ENCODE measurements at places on chromosomes 4 and X. TPM values are rescaled to one million over a fixed set of nuclear protein-coding genes. Genes with fewer than 3 reads are reported as not detected.

- DNase-seq, result no peak
Measured at GRCh38 chrX:68681443-68681941, 34.0 kb downstream of the STARD8 start.

- DNase-seq, result no peak
Measured at GRCh38 chr4:173243321-173243720, 74.7 kb downstream of the GALNT7 start.

- no peak for DNase-seq
Measured at GRCh38 chr4:87461281-87461700, 38.9 kb downstream of the NUDT9 start.

DNA sequence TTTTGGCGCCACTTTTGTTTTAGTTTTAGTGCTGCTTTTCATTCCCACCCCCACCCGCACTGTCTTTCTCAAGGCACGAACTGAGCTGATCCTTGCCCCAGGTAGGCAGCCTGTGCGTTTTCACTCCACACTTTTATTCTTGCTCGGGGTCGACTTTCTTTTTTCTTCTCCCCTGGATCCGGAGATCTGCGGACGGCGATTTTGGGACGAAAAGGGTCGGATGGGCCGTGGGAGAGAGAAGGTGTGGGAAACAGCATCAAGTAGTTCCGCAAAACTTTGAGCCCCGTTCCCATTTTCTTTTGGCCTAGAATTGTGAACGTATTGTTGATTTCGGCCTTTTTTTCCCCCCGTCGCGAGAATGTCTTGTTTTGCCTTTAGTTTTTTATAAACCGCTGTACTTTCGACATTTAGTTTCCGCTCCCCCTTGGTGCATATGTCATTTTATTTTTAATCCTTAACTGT lies 531 bp downstream of the STAG2 start:
- no peak for DNase-seq

The HSFX1 gene
- 0.24 TPM for total RNA-seq

The EDA gene
- 6.3 TPM for total RNA-seq

The C4orf51 gene
- total RNA-seq, result not detected

DNA sequence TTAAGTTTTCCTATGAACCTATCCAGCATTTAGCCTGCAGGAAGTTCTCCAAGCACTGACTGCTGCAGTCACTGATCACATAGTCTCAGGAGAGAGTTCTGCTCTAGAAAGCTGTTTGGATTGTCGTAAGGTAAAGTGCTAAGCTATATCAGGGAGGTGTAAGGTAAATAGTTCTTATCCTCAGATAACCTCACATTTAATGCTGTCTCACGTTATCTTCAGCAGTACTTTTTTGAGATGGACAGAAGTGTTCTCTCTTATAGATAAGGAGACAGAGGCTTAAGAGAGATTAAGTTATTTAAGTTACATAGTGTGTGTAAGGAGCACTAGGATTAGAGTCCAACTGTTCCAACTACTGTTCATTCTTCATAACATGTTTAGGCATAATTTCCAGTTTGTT lies 77.9 kb downstream of the STIM2 start:
- DNase-seq, result no peak

The GRIA3 gene
- 0.36 TPM for total RNA-seq

The HMGB2 gene
- 36.8 TPM for total RNA-seq

DNA sequence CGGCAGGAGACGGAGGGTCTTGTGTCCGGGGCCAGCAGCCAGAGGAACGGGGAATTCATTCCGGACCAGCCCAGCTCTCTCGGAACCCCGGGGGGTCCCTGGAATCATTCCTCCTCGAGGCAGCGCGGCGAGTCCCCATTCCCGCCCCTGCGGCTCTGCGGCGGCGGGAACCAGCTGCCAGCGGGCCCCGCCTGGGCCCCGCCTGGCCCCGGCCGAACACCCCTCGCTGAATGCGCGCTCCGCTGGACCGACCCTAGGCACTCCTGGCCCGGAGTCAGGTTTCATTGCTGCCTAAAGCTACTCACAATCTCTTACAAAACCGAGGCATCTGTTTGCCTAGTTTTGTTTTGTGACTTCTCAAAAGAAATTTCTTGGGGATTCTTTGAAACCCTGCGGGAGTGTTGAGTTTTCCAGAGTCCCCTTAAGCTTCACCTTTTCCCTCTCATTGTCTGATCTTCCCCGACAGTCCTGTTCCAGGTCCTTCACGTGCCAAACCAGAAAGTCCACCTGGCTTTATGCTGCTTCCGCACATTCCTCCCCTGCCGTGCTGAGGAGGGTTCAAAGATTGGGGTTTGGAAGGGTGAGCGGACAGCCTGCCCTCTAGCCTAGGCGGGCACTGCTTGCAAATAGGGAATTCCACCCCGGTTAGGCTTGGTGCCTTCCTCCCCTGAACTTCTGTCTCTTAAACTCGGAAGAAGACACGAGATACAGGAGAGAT lies 789 bp downstream of the ARHGAP10 start:
- DNase-seq, result no peak

The MAGEE2 gene
- not detected for total RNA-seq

GRCh38 chr4:126807132-126807531 lies 825.6 kb upstream of the INTU start:
- no peak for DNase-seq

The MAGEB3 gene
- not detected for total RNA-seq

DNA sequence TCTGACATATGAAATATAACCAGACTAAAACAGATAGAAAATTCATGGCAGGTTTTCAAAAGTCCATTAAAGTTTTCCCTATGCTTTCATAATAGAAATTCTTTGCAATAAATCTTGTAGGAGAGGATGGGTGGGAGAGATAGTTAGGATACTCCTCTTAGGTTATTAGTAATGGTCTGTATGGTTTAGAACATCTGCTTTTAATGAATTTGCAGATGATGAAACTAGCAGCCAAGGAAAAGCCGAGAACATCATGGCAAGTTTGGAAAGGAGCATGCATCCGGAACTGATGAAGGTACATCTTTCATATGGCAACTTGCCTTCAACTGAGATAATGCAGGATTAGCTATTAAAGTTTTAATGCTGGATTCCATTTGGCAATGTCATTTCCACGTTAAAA lies 70.7 kb downstream of the DOCK11 start:
- DNase-seq, result no peak

GRCh38 chr4:7323872-7324650 lies 110.7 kb downstream of the PSAPL1 start:
- DNase-seq, result no peak

DNA sequence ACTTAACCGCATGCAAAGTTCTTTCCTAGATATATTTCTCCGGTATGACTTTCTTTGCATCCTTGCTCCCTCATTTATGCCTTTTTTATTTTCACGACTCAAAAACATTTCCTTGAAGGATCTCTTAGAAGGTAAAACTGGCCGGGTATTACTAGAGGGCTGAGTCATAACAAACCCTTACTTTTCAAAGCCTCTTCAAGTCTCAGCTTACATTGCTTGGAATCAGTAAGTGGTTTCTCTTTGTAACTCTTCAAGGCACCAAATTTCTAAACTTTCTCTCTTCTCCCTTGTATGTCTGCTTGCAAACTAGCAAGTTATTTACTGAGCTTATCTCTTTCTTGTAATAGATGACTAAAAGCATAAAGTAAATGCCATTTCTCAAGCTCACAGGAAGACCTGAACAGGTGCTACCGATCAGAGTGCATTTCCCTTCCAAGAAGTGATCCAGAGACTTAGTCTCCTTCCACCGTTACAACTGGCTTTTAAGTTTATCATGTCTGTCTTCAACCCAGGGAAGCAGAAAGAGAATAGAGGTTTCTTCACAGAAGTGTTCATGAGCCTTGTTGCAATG lies 75.5 kb downstream of the ANXA10 start:
- DNase-seq, result no peak

- DNase-seq, result no peak
Measured at GRCh38 chrX:107596651-107597050, 31.7 kb upstream of the PRPS1 start.

GRCh38 chrX:18290200-18290599 lies 64.3 kb downstream of the SCML2 start:
- no peak for DNase-seq

- DNase-seq, result no peak
Measured at GRCh38 chr4:188177997-188178675, 38.9 kb downstream of the TRIML1 start.

The PAGE1 gene
- total RNA-seq, result not detected

- DNase-seq, result no peak
Measured at GRCh38 chr4:180860089-180860720, 1383.0 kb upstream of the TENM3 start.
